ENCODE measurements at places on chromosomes 2 and 18.

- DNase-seq: no peak
Observed at GRCh38 chr2:32711219-32711618, 83.4 kb downstream of the TTC27 start.

DNA sequence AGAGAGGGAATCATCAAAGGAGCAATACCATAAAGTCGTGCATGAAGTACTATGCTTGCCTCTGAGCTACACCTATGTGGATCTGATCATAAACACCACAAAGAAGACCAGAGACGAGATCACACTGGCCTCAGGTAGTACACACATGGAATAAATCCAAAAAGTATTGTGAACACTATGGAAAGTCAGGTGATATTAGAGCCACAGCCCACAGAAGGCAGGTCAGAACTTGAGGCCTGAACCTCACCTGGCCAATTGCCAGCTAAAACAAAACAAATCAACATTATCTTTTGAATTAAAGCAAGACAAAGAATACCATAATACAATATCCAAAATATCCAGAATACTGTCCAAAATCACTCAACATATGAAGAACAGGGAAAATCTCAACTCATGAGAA lies 371.1 kb downstream of the NCKAP5 start:
- DNase-seq: no peak

DNA sequence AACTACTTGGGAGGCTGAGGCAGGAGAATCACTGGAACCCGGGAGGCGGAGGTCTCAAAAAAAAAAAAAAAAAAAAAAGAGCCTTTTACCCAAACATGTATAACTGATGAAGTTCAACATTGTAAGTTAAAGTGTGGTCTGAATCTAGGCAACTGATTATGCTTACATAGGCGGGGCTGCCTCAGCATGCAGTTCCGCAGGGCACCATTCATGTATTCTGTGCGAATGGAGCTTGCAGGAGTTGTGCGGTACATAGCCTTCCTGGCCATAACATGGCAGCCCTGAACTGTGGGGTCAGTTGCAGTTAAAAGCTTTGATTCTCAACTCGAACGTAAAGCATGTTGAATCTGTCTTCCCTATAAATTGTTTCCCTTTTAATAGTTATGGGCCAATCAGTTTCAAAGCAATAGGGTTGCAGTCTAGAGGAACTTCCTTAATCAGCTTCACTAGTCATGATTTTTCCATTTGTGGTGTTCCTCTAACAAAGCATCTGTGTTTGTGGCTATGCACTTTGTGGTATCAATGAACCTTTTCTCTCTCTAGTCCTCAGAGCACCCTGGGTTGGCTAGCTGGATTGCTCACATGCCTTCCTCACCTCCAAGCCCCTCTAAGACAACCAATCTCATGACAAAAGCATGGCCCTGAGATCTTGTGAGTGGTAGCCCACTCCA lies 30.6 kb upstream of the CEP68 start:
- DNase-seq: no peak

DNA sequence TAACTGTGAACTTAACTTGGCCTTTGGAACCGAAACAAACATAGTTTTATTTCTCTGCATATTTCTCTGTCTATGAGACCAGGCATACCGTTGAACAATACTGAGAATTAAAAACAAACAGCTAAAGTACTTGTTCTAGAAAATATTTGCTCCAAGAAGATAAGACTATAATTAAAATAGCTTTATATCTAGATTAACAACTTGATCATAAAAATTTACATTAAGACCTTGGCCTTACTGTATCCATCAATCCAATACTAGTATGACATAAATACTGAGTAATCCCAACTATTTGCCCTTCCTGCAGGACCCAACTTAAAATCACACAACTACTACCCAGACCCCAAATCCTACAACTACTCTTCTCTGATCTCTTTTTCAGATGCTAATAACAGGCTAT lies 260.9 kb downstream of the RIT2 start:
- no peak for DNase-seq

DNA sequence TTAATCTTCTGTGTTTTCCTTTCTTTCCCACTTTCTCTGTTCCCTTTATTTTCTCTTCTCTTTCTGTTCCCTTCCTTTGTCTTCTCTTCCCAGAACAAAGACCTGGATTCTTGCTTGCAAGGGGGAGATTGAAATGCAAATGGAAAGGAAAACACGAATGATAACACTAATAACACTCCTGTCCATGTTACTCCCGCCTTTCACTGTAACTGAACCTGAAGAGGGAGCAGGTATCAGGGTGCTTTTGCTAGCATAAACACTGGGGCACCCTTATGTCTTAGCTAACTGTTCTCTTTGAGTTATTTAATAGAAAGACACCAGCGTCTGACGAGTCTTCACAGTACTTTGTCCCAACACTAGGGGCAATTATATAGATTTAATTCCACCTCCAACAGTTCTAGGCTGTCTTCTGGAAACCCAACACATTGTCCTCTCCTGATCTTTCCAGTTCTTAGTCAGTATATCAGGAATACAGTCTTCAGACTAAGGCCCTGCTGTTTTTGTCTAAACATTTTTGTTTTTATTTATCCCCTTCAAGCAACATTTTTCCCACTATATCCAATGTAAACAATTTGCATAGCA lies 99.2 kb downstream of the PTPRM start:
- no peak for DNase-seq

DNA sequence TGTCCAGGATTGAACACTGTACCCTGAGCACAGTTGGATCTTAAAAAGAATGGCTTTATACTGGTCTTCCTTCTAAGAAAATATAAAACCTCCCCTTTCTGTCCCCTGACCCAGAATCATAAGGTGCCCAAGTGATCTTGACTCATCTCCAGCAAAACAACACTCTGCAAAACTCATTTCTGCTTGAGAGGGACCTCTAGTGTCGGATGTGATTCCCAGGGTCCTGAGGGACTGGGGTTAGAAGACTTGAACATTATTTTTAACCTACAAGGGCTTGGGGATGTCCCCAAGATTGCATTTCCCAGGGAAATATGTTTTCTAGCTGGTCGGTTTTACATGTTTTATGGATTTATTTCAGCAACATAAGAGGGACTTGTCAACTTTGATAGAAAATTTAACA lies 1318.5 kb upstream of the CELF4 start:
- no peak for DNase-seq

DNA sequence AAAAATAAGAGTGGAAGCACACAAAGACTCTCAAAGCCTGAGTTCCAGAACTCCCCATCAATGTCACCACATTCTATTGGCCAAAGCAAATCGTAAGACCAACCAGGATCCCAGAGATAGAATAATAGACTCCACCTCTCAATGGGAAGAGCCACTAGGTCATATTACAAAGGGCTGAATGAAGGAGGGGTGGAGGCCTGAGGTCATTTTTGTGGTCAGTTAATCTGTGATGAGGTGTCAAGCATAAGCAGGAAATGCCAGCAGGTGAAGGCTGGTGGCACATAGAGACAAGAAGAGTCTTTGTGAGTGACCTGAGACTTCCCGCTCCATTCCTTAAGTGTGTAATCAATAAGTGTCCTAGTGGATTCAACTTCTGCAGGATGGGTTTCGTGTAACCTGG lies 144.3 kb downstream of the TFCP2L1 start:
- no peak for DNase-seq

DNA sequence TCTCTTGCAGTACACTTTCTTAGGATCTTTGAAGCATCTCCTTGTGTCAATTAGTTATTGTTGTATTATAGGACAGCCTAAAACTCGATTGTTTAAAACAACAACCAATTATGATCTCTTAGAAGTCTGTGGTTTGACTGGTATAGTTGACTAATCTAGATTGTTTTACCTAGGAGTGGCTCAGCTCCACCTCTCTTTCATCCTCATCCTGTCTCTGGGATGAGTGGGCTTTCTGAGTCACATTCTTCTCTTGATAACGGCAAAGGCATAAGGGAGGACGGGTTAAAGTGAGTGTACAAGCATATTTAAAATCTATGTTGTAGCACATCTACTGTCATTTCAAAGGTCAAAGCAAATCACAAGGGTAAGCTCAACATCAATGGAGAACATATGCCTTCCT lies 102.3 kb upstream of the GULP1 start:
- no peak for DNase-seq

DNA sequence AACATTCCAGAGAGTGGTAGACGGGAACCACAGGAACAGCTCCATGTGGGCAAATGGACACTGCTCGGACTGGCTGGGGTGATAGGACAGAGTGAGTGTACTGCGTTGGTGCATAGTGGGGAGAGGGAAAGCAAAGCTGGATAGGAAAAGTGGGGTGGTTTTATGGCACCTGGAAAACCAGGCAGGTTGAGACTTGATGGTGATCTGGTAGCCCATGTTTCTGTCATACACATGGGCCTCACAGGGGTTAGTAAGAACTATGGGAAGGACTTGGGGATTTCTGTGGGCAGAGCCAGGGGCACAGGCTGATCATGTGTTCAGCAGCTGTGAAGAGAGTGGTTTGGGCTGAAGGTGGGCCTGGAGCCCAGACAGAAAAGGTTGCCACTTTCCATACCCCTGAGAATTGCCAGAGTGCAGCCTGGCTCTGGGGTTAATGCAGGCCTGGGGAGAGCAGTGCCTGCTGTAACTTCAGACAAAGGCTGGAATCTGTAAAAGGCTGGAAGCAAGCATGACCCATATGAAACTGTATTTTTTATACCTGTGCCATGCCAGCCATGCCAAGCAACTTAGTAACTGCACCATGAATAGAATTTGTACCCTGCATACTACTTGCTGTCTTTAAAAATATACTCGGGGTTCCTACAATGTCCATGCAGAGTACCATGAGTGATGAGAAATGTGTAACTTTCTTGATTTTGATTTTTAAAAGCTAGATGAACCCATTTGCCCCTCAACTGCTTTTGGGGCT lies 41.9 kb downstream of the RPIA start:
- DNase-seq: no peak

- no peak for DNase-seq
Observed at GRCh38 chr2:78154586-78154985, 632.4 kb upstream of the LRRTM4 start.

All from HuH-7 (cell line).